ENCODE measurements at places on chromosomes 16 and 17.

- DNase-seq: no peak
Measured at GRCh38 chr17:37064206-37064605, 115.5 kb downstream of the AATF start.

DNA sequence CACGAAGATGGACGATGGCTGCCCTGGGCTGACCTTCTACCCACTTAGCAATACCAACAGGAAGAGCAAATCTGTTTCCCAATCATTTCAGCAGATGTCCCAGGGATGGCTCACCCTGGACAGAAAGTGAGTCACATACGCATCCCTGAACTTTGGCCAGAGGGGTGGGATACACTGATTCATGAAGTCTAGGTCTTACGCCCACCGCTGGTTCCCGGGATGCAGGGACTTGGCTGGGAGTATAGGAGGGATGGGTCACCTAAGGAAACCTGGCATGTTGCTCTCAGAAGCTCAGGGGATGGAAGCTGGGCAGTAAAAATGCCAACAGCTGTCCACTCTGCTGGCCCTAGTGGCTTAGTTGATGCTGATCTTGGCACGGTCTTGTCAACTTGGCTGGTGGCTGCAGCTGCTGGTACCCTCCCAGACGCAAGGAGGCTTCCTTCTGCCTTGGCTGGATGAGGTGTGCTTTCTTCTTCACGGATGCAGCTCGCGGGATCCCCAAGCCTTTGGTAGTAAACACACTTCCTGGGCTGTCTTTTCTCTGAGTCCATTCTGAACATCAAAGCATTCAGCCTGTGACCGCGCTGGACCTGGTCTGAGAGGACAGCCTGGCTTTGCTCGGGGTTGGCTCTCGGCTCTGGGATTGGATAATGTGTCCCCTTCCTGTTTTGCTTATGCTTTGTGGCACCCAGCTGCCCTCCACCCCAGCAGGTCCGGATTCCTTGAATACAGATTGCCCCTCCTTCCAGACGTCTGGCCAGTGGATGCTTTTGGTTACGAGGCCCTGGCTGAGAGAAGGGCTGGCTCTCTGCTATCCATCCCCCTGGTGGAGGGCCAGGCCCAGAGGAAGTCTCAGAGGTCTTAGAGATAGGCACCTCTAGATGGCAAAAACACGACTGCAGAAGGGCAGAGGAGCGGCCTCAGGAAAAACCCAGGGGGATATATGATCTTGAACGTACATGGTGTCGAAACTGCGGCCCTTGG is 71.5 kb downstream of the RAP1GAP2 start:
- peak; percentile 84 for DNase-seq

DNA sequence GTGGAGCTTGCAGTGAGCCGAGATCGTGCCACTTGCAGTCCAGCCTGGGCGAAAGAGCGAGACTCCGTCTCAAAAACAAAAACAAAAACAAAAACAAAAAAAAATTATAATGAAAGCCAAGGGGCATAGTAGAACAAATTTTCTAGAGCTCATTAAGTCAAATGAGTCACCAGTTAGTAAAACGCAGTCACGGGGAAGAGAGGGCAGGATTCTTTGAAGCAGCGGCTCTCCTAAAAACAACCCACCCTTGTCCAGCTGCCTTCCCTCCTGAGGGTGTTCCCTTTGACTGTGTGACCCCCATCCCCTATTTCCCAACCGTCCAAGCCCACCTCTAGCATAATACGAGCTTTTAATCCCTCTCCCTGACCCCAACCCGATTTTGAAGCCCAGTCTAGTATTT is 44.1 kb upstream of the STH start:
- DNase-seq: no peak

DNA sequence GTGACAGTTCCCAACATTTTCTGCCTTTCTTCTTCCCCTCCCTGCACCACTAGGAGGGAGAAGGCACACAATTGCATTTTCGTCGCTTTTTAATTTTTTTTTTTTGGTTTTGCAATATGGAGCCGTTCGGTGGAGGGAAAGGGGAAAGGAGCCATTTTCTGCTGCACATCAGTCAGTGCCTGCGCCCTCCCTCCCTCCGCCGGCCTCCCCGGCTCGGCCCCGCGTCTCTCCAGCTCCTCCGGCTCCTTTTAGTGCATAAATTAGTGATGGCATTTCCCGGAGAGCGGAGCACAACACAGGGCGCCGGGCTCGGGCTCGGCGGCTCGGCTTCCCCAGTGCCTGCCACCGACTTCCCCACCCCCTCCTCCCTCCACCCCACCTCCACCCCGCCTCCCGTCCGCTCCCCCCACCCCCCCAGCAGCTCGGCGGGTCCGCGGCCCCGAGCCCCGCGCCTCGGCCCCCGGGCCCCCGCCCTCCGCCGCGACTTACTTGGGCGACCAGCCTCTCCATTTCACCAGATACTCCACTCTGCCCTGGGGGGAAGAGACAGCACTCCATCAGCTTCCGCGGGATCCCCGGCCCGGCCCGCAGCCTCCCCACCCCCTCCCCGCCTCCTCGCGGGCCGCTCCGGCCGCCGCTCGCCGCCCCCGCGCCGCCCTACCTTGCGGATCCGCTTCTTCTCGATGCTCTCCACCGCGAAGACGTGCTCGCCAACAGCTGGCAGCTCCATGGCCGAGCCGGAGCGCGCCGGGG is 542 bp downstream of the CBX4 start:
- no peak for DNase-seq

GRCh38 chr17:8753976-8754440 is 4.3 kb downstream of the SPDYE4 start:
- DNase-seq: peak; percentile 0

GRCh38 chr16:56318827-56319140 is 106.6 kb downstream of the AMFR start:
- DNase-seq: no peak

DNA sequence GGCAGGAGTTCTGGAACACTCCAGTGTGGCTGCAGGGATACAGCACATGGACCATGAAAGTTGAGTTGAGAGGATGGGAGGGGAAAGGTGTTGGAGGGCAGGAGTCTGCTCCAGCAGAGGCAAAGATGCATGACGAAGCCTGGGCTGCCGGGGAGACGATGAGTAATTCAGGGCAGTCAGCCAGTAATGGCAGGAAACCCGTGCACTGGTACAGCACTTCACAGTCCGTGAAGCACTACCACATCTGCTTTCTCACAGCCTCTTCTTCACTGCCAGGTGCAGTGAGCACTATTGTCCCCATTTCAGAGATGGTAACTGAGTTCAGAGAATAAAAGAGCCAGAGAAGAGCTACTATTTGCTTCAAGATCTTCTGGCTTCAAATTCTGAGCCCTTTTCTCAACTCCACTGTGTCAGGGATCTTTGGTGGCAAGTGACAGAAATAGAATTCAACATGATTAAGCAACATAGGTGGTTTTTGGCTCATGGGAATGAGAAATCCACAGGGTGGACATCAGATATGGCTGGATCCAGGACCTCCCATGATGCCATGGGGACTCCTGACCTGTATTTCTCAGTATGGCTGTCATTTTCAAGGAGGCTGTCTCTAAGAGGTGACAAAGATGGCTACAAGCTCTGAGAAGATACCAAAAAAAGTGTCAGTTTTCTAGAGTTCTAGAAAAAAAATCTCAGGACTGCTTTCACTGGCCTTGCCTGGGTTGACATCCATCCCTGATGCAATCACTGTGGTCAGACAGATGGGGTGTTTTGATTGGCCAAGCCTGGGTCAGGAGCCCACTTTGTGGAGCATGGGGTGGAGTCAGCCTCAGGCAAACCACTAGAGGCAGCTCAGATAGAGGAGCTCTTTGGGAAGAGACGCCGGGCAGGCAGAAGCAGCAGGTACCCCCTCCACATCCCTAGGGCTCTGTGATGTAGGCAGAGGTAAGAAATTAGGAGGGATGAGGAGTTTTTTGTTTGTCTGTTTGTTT is 24.7 kb downstream of the IL21R start:
- DNase-seq: peak; percentile 75

- no peak for DNase-seq
Measured at GRCh38 chr17:62098623-62099231, 33.6 kb upstream of the MED13 start.

DNA sequence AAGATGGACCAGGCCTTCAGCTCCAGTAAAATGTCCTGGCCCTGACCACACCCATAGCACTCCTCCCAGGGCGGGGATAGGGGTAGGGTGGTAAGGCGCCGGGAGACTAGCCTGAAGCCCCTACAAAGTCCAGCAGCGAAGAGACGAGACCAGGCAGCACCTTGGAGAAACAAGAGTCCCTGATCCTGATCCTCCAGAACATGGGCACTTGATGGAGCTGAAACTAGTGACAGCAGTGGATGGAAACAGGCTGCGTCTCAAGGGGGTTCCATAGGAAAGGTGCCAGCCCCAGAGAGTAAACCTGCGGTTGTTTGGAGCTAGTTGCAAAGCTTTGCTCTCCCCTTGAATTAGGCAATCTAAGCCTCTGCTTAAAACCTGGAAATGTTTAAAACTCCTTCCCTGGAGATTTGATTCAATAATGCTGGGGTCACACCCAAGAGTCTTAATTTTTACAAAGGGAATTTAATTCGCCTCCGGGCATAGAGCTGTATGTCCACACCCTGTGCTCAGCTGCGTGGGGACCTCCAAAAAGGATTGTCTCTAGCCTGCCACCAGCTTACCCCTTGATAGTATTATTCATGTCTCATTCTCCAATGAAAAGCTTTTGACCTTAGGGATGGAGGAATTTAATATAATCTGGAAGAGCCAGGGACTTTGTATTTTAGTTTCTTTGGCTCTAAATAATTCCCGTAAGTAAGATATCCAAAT is 258.6 kb downstream of the PMP22 start:
- no peak for DNase-seq

- DNase-seq: no peak
Measured at GRCh38 chr17:34579979-34580684, 750 bp downstream of the TMEM132E start.

DNA sequence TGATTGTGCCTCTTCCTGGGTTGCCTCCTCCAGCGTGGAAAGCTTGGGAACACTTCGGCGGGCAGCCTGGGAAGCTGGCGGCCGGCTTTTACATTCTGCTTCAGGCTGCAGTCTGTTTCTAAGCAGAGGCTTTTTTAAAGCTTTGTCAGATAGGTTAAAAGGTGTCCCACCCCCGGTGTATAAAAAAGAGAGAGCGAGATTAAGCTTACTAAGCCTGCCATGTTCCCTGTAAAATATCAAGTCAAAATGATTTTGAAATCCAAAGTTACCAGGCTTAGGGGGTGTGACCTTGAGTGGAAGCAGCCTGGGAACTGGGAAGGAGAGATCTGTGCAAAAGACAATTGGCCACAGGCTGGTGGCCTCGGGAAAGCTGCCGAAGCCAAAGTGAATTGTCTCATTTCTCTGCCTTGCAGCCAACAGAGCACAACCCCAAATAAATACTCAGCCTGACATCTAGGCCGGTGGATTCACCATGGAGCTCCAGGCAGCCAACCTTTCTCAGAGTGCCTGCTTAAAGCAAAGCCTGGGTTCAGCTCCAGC is 254.5 kb downstream of the FTO start:
- no peak for DNase-seq

DNA sequence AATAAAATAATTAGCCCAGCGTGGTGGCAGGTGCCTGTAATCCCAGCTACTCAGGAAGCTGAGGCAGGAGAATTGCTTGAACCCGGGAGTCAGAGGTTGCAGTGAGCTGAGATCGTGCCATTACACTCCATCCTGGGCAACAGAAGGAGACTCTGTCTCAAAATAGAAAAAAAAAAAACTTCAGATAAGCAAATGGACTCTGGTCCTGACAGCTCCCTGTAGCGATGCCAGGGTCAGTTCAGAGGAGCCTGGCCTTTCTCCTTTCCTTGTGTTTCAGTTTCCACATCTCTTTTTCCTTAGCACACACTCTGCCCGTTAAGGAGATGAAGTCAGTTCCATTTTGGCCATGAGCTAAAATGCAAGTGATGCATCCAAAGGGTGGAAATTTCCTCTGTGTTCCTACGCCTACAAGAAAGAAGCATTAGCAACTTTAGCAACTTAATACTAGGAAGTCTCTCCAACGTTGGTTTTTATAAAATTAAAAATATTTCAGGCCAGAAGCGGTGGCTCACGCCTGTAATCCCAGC is 11.6 kb upstream of the GRB2 start:
- no peak for DNase-seq

- DNase-seq: no peak
Measured at GRCh38 chr16:1991588-1991947, 1.8 kb downstream of the SYNGR3 start.

GRCh38 chr16:19502395-19503131 is 19.3 kb downstream of the GDE1 start:
- DNase-seq: no peak

DNA sequence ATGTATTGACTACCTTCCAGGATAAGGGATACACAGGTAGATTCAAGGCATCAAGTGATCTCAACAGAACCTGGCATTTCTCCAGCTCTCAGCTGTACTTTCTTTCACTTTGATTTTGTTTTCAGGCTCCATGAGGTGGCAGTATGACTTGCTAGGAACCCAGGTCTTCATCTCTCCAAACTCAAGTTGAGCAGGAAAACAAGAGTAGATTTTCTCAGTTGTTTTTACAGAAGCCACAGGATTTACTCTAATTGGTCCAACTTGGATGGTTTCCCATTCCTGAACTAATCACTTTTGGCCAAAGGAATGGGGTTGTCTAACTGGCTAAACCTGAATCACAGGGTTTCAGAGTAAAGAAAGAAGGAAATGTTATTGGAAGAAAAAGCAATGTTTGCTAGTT is 146.6 kb downstream of the TRIM37 start:
- DNase-seq: peak; percentile 26

DNA sequence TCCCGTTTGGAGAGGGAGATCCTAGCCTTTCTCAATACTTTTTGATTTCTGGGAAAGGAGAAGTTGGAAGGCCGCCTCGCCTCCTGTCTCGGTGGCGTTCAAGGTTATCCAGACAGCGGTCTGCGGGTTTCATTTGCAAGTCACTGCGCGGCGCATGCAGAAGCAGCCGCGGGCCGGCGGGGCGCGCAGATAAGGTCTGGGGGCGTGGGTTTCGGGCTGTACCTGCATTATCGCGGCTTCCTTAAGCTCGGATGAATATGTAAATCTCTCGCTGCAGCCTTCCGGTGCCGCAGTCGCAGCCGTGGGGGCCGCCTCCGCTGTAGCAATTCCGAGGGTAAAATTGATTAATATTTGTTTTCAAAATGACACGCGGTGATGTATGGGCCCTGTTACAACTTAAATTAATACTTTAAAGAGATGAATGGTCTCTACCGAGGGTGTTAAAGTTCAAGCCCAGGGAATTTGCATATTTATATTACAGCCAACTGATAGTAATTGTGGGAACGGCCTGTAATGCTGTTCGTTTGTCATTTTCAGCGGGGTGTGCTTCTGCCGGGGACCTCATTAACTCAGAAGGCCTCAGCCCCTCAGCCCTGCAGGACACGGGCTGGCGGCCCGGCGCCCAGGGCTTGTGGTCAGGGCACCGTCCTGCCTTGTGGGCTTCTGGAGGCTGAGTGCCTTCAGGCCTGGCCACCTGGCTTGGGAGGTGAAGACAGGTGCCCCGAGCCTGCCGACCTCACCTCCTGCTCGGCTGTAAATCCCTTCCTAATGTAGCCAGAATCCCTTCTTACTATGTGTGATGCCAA is 99.4 kb downstream of the CYLD start:
- no peak for DNase-seq

Data from skeletal muscle cell (primary cell).